ENCODE measurements at places on chromosomes 5 and 9.

DNA sequence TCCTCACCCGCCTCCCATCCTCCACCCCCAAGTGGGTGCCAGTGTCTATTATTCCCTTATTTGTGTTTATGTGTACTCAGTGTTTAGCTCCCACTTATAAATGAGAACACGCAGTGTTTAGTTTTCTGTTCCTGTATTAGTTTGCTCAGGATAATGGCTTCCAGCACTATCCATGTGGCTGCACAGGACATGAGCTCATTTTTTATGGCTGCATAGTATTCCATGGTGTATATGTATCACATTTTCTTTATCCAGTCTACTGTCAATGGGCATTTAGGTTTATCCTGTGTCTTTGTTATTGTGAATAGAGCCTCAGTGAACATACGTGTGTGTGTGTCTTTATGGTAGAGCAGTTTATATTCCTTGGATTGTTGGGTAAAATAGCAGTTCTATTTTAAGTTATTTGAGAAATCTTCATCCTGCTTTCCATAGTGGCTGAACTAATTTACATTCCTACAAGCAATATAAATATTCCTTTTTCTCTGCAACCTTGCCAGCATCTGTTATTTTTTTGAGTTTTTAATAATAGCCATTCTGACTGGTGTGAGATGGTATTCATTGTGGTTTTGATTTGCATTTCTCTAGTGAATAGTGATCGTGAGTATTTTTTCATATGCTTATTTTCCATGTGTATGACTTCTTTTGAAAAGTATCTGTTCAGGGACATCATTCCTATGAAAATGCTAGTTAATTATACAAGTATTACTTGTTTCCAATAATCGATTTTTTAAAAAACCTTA is 164.0 kb upstream of the CCDC152 start:
- no peak for DNase-seq

GRCh38 chr5:56856541-56857178 is 41.3 kb downstream of the MAP3K1 start:
- no peak for DNase-seq

- DNase-seq, result peak; percentile 60
Measured at GRCh38 chr9:16039988-16040761, 487.3 kb downstream of the CCDC171 start.

DNA sequence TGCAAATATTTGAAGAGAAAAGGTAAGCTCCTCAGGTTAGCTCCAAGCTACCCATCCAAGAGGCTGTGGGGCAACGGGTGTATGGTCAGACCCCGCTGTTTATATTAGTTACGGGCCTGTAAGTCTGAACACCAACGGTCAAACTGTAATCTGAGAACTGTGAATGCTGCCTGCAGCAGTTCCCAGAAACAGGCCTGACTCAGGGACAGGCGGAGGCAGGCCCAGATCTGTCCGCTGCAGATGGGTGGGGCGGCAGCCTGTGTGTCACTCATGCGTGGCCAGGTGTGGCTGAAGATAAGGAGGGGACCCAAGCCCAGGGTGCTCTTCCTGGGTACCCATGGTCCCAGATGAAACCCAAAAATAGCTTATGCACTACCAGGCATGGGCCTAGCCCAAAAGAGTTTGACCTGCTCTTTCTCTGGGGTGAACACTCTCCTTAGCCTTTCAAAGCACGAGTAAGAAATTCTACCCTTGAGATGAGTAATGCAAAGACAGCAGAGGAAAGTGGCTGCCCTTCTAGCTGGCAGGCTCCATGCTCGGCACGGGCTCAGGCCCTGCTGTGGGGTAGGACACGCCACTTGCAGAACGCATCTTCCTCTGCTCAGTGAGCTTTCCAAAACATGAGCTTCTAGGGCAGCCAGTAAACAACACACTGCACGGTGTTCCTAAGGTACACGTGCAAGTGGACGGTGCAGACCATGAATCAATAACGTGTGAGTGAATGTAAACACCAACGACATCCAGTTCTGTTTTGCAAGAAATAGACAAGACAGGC is 9.1 kb downstream of the UBAC1 start:
- no peak for DNase-seq

- DNase-seq, result no peak
Measured at GRCh38 chr9:83425240-83425639, 113.0 kb downstream of the FRMD3 start.

DNA sequence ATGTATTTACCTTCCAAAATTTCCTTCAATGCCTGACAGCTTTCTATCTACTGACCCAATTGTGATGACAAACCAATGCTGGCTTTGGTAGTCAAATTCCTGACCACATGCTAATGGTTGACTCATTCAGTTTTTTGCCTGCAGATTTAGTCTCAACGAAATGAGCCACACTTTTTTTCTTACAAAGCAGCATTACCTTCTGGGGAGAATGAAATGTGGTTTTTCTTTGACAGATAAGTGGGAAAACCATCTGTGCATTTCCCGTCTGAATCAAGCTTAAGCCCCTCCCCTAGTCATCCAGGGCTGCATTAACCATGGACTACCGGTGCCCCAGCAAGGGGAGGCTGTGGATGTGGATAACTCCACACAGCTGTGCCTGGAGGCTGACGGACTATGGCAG is 99.6 kb upstream of the TAF11L2 start:
- DNase-seq, result no peak

- DNase-seq, result no peak
Measured at GRCh38 chr5:109709225-109709624, 19.5 kb downstream of the MAN2A1 start.

DNA sequence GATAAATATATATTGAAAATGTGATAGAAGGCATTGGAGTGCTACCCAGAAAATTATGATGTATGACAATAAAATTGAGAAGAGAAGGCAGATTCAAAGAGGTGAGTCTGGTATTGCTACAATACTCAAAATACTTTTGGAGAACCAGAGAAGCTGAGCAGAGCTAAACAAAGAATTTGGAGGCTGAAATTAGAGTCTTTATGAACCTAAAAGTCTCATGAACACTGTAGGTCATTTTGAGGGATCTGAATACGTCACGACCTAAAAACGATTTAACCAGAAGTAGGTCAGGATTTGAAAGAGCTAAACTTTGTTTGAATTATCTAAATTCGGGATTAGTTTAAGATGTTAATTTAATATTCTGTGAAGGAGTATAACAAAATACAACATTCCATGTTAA is 182.4 kb upstream of the CDH9 start:
- DNase-seq, result no peak

- no peak for DNase-seq
Measured at GRCh38 chr5:173812811-173813550, 75.2 kb upstream of the CPEB4 start.

- no peak for DNase-seq
Measured at GRCh38 chr5:56358703-56359681, 125.9 kb upstream of the ANKRD55 start.

GRCh38 chr9:7118633-7119032 is 360.9 kb downstream of the KDM4C start:
- no peak for DNase-seq

DNA sequence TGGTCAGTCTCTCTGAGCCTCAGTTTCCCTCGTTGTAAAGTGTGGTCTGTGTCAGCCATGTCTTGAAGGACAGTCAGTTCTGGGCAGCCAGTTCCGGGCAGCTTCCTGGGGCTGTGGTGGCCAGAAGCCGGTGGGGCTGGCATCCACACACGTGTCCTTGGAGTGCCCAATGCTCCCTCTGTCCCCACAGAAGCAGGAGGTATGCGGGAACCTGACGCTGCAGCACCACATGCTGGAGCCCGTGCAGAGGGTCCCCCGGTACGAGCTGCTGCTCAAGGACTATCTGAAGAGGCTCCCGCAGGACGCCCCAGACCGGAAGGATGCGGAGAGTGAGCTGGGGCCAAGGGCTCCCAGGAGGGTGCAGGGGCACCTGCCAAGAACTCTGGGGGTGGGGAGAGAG is 48.4 kb upstream of the SUSD3 start:
- DNase-seq, result no peak

GRCh38 chr5:32014096-32014745 is 159.9 kb downstream of the GOLPH3 start:
- no peak for DNase-seq

DNA sequence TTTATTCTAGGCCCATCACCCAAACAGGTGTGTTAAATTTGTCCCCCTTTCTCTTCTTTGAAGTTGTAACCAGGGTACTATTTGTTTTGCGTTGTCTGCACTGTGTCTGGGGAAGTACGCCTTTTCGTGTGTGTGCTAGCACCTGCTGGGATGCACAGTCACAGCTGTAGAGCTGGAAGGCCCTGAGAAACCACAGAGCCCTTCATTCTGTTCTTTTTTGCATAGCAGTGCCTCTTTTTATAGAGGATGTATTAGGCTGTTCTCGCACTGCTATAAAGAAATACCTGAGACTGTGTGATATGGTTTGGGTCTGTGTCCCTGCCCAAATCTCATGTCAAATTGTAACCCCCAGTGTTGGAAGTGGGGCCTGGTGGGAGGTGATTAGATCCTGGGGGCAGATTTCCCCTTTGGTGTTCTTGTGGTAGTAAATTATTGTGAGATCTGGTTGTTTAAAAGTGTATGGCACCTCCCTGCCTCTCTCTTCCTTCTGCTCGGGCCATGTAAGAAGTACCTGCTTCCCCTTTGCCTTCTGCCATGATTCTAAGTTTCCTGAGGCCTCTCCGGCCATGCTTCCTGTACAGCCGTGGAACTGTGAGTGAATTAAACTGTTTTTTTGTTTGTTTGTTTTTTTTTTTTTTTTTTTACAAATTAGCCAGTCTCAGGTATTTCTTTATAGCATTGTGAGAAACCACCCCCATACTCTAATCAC is 14.0 kb downstream of the SEC61B start:
- DNase-seq, result no peak

- no peak for DNase-seq
Measured at GRCh38 chr5:39186289-39186688, 33.1 kb downstream of the FYB1 start.

DNA sequence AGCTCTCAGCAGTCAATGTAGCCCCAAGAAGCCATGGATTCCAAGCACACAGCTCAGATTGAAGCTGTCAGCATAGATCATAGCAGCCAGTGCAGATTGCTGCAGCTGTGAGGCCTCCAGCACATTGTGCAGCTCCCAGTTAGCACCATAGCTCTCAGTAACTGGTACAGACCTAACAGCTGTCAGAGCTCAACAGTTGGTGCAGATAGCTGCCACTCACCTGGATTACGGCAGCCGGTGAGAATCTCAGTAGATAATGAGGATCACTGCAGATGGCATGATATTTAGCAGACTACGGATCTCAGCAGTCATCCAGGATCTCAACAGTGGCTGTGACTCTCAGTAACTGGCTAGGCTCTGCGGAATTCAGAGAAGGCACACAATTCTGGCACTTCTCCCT is 500.4 kb downstream of the TUSC1 start:
- DNase-seq, result no peak

DNA sequence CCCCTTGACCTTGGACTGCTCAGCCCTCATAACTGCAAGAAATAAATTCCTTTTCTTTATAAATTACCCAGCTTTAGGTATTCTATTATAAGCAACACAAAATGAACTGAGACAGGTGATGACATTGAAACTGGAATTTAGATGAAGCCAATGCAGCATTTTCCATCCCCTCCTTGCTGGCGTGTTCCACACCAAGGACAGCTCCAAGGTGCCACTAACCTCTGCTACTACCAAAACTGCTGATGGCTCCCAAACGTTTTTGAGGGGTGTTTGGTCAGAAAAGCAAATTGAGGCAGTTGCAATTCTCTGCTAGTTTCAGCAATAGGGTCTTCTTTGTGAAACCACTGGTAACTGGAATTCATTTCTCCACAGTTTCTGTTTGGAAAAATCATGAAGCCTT is 124.8 kb downstream of the DRD1 start:
- no peak for DNase-seq

DNA sequence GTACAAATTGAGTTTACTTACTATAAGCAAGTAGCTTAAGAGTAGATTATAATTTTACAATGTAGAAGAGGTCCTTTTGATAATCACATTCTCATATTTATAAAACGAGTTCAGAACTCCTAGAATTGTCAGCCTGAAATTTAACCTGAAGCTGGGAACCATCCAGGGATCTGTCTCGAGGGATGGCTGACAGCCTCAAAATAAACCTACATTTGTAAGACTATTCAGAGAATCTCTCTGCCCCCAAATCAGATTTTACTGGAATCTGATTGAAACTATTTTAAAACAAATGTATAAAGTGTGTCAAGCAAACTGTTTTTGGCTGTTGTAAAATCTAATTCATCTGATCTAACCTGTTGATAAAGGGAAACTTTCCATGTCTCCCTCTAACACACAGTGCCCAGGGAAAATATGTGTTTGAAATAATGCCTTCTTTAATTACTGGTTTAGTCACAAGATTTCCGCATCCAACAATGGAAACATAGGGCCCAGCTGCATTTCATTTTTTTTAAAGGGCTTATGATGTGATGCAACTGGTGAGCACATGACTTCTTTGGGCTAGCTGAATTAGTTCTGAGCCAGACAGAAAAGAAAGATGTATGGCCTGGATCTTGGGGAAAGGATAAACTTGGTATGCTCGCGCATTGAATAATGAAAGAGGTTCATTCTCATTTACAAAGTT is 30.3 kb downstream of the SLC25A46 start:
- DNase-seq, result no peak

DNA sequence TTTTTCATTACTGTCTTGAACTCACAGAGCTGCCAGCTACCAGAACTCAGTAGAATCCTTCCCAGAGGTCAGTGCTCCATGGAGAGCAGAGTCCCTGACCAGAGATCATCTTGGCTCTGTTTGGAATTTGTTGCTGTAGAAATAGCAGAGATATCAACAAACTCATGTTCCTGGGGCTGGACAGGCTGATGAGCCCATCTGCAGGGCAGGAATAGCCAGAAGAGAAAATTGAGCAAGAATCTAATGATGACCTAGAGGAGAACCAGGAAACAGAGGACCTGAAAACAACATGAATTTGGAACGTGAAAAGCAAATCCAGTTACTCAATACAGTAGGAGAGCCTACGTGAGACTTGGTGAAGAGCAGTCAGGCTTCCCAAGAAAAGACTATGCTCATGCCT is 437.8 kb downstream of the PLK2 start:
- no peak for DNase-seq

DNA sequence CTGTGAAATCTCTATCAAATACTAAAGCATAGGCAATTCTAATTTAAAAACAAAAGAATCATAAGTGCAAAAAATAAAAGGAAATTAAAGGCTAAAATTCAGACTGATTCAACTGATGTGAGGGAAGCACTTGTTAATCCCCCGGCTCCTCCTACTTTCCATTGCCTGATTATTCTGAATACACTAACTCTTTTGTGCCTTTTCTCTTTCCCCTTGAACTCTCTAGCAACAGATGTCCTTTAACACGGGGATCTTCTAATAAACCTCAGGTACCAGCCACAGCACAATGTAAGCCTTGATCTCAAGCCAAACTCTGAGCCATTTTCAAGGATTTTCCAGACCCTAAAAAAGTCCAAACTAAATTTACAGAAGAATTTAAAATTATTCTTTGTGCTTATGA is 61.5 kb downstream of the KCNV2 start:
- DNase-seq, result no peak

DNA sequence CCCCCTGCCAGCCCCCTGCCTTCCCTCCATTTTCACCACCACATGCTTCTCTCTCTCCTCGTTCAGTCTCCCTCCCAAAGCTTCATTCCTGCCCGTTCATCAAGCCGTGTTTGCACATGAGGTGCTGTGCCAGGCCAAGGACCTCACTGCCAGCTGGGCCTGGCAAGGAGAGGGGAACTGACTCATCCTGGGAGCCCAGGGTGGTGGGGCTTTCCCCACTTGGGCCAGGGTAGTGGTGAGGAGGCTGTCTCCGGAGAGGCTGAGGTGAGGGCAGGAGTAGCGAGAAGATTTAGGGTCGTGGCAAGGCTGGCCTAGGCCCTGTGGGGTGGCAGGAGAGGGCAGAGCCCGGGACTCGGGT is 30.4 kb upstream of the NOTCH1 start:
- DNase-seq, result no peak

- DNase-seq, result no peak
Measured at GRCh38 chr9:94993160-94993820, 266.8 kb downstream of the AOPEP start.

GRCh38 chr9:30039712-30040111 is 2344.7 kb upstream of the ACO1 start:
- no peak for DNase-seq

Measured in H1 (cell line).